Stimulated activated effector memory CD8-positive, alpha-beta T cell treated with anti-CD3 and anti-CD28 coated beads, Interleukin-12 subunit alpha, Interleukin-12 subunit beta, amount 100 ng/mL, for 72 hours (primary cell): ENCODE measurements at places on chromosomes 16 and 17.

GRCh38 chr16:88102597-88102996 is 151.4 kb downstream of the BANP start:
- no peak for DNase-seq

DNA sequence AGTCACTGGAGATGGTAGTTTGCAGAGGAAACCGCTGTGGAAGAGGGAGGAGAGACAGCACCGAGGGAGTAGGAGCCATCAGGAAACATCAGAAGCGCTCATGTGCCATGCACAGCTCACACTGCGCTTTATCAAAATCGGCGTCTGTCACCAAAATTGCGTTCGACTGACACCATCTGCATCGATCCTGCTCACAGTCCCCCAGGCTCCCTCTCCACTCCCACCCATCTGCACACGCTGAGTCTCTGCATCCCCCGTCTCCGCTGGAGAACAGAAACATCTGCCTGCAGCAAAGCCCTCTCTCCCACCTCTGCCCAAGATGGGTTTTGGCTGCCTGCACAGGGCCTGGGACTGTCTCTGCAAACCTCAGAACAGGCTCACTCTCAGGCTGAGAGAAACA is 187.5 kb upstream of the RPL38 start:
- no peak for DNase-seq

DNA sequence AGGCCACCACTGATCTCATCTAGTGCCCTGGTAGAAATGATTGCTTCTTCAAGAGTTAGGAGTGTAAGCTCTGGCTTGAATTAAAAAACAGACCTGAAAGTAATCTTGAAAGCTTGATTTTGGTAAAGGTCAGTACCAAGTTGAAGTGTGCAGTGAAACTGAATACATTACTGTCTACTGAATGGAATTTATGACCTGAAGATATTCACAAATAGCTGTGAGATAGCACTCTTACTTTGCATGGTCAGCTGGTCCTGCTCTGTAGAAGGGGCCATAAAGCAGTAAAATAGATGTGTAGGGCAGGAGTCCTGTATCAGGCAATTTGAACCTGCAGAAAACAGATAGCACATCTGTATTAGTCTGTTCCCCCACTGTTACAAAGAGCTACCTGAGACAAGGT is 78.6 kb downstream of the MYH13 start:
- DNase-seq = no peak

DNA sequence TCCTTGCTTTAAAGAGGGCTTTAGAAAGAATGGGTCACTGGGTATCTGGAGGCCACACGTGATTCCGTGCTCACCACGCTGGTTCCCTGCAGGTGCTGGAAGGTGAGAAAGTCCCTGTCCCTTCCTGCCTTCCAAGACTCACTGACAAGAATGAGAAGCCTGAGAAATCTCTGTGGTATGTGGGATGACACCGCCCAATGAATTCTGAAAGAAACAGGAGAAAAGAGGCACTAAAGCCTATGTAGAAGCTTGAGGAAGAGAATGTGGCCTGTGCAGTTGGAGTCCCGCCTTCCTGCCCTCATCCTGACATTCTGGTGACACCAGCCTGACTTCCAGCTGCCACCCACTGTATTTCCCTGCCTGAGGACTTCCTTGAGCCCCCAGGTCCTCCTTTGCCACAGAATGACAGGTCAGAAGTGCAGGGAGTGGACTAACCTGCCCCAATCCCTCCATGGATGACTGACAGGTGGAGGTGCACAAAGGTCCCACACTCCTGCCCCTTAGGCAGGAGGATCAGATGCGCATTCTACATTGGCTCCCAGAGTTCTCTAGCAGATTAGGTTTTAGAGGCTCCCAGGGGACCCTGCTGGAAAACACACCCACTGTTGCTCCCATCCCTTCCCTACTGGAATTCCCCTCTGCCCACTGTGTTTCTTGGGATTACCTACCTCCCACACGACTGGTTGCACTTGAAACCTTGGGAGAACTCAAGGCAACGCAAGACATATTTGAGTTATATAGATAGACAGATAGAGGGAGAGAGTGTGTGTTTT is 38.6 kb upstream of the TENT4B start:
- no peak for DNase-seq

GRCh38 chr16:90008708-90009145 is 10.5 kb downstream of the DBNDD1 start:
- DNase-seq = peak; percentile 32

DNA sequence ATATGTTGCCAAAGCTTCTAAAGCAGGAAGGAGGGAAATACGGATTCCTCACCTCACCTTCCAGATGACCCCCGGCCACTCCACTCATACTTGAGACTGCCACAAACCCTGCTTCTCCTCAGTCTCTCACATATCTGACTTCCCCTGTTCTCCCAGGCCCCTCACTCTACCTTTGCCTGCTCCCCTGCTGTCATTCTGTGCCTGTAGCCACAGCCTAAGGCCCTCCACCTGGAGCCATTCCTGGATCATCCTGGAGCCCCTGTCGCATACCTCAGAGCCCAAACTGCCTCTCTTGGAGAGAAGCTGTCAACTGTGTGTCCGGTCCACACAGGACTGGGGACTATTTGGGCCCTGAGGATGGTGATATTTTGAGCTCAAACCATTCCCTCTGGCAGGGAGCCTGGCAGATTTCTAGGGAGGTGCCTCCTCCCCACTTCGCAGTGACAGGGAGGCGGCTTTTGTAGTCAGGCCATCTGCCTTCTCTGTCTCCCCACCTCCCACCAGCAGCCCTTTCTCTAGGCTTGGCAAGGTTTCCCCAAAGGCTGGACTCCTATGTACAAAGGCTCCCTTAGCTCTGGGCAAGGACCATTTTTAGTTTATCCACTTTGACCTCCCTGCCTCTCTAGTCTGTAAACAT is 2.3 kb upstream of the MED24 start:
- no peak for DNase-seq
